ENCODE measurements at places on chromosomes 5 and 9.

GRCh38 chr5:43245724-43246385 is 53.8 kb downstream of the NIM1K start:
- DNase-seq, result no peak

- no peak for DNase-seq
Measured at GRCh38 chr9:34796924-34797323, 87.0 kb upstream of the CCL21 start.

GRCh38 chr9:70197216-70198044 is 61.3 kb upstream of the SMC5 start:
- DNase-seq, result no peak

GRCh38 chr5:104915226-104915625 is 1352.6 kb upstream of the NUDT12 start:
- no peak for DNase-seq

GRCh38 chr9:61666849-61667371 is 477.1 kb downstream of the SPATA31A7 start:
- DNase-seq, result no peak
